ENCODE measurements at places on chromosomes 16 and 17.

- DNase-seq, result no peak
Observed at GRCh38 chr16:21172650-21173049, 14.2 kb downstream of the LDAF1 start.

DNA sequence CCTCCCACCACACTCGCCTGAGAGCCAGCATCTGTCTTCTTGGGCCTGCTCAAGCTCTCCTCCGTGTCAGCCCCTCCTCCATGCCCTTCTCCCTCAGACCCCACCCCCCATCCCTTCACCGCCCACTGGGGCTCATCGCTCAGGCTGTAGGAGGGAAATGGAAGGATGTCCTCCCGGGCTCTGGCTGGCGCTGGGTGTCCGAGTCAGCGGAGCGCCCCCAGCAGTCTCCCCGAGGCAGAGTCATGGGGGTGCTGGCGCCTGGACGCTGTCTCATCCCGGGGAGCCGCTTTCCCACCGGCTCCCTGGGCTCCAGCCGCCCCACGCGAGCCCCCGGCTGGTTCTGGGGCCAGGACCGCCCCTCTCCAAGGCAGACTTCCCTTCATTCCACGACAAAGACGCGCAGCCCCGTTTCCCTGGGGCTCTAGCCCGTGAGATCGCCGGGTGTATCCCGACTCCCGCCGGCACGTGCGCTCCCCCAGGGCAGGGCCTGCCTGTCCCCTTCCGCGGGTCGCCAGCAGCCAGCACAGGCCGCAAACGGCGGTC is 428 bp upstream of the ANTKMT start:
- peak; percentile 84 for DNase-seq

- no peak for DNase-seq
Observed at GRCh38 chr17:69423450-69423849, 9.0 kb downstream of the MAP2K6 start.

- DNase-seq, result no peak
Observed at GRCh38 chr16:17287166-17287800, 183.5 kb downstream of the XYLT1 start.

DNA sequence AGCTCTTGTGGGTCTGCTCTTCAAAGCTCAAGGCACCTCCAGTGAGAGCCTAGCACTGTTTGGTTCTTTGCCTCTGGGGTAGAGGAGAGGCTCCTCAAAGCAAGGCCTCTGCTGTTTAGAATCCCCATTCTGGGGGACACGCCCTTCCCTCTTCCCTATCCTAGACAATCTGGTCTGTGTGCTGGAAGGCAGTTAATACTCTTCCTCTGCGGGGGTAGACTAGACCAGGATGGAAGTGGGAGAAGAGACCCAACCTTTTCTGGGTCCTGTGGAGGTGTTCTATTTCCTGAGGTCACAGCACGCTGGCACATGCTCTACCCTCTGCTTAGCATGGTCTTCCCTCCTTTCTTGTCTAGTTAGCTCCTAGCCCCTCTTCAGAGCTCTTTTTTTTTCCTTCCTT is 7.7 kb downstream of the ERAL1 start:
- no peak for DNase-seq

DNA sequence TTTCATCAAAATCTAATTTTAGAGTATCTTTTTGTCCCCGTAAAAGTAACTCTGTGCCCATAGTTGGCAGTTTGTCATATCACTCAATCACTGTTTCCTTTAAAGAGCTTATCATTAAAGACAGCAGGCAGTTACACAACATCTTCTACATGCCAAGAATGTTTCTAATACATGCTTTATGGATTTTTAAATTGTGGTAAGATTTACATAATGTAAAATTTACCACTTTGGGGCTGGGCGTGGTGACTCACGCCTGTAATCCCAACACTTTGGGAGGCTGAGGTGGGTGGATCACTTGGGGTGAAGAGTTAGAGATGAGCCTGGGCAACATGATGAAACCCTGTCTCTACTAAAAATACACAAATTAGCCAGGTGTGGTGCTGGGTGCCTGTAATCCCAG is 687.2 kb downstream of the WWOX start:
- DNase-seq, result no peak

GRCh38 chr16:19809693-19810092 is 75.0 kb downstream of the GPRC5B start:
- DNase-seq, result no peak
